ENCODE measurements at places on chromosomes 7 and 10.
A peak's percentile ranks its signal among the peaks of the same experiment; 100 is the strongest.

DNA sequence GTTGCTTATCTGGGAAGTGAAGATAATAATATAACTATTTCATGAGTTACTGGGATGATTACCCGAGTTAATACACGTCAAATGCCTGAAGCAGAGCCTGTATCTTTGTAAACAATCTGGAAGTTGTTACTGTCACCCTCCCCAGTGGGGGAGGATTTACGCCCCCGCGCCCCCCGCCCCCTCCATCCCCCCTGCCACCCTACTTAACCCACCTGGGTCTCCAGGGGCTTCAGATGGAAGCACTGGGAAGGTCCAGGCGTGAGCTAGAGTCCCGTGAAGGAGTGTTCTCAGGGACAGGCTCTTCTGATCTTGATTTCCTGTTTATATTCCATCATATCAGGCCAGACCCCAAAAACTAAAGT lies 691 bp upstream of the PPA1 start:
- DNase-seq = no peak

- DNase-seq = no peak
These were observed at the start of gene CRYGN for GRCh38 chr7:151439855-151440798. CRYGN (minus strand) TSS chr7:151440141; CDS start chr7:151439917, 224 bp downstream.

- DNase-seq = peak; percentile 28
These were observed 850.9 kb downstream of the LRMDA start for GRCh38 chr10:76282061-76283025.

DNA sequence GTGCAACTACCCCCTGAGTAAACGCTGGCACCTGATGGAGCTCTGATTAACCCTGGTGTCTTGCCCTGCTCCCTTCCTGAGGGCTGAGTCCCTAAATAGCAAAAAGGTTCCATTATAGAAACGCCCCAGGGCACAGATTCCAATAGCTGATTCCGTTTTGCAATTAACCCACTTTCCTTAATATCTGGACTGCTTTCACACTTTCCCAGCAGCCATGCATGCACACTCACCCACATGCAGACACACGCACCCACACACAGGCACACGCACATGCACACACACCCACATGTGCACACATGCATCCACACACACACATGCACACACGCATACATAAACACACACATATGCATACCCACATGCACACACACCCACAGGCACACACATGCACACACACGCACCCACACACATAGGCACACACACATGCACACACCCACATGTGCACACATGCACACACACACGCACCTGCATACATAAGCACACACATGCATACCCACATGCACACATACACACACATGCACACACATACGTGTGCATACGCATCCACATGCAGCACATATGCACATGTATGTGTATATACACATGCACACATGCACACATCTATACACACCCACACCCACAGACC lies 129.3 kb downstream of the PAXIP1 start:
- DNase-seq = no peak

- DNase-seq = peak; percentile 66
These were observed 9.2 kb downstream of the PLAU start for GRCh38 chr10:73920089-73920488.
